ENCODE measurements at places on chromosomes 3 and 15. TPM values are rescaled to one million over a fixed set of nuclear protein-coding genes. Genes with fewer than 3 reads are reported as not detected.

Gene GXYLT2
- 33.0 TPM for polyA plus RNA-seq

Gene OCA2
- polyA plus RNA-seq, result 5.0 TPM

GRCh38 chr3:67077656-67078055 lies 79.5 kb downstream of the KBTBD8 start:
- DNase-seq, result no peak

- DNase-seq, result no peak
Measured at GRCh38 chr3:7447197-7447769, 586.4 kb downstream of the GRM7 start.

DNA sequence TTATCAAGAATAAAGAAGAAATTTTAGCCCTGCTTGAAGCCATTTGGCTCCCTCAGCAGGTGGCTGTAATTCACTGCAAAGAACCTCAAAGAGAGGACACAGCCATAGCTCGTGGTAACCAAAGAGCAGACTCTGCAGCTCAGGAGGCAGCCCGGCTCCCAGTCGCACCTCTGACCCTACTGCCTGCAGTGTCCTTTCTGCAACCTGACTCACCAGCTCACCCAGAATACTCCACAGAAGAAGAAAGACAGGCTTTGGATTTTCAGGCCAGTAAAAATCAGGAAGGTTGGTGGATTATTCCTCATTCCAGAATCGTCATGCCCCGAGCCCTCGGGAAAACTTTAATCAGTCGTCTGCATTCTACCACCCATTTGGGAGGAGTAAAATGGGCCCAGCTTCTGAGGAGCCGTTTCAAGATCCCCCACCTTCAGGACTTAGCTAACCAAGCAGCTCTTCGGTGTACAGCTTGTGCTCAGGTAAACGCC lies 38.6 kb downstream of the ZBTB11 start:
- DNase-seq, result no peak
